ENCODE measurements at places on chromosomes 5 and 9. TPM values are rescaled to one million over a fixed set of nuclear protein-coding genes. Genes with fewer than 3 reads are reported as not detected.

DNA sequence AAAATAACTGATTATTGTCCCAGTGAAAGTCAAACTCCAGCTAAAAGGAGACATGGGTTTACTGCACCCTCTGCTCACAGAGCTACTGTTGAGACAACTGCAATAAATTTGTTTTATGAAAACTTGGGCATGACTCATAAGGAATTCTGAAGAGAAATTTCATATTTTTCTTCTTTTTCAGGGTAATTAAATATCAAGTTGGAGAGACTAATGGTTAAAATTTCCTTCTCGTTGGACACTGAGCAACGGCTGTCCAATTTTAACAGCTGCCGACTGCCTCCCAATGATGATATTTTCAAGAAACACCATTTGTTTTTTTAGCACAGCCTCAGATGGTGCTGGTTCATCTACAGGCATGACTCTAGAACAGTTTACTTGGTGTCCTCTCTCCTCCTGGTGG lies 259.2 kb upstream of the RGMB start:
- no peak for DNase-seq

DNA sequence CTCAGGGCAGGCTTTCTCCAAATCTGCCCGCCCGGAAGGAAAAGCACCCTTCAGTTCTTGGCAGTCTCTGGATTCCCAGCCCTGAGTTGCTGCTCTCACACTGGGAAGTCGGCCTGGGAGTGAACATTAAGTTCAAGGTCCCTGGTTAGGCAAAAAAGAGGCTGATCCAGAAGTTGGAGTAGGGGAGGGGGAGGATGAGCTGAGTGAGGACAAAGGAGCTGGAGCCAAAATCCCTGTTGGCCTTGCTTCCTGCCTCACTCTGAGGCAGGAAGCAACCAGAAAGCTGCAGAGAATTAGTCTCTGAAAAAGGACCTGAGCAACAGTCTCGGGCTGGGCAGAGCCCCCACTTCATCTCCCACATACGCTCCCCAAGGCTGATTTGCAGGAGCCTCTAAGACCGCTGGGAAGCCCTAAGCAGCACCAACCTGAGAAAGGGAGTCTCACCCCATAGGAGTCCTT lies 15.0 kb upstream of the RPS14 start:
- no peak for DNase-seq

GRCh38 chr9:123423311-123423640 lies 67.3 kb downstream of the CRB2 start:
- no peak for DNase-seq

DNA sequence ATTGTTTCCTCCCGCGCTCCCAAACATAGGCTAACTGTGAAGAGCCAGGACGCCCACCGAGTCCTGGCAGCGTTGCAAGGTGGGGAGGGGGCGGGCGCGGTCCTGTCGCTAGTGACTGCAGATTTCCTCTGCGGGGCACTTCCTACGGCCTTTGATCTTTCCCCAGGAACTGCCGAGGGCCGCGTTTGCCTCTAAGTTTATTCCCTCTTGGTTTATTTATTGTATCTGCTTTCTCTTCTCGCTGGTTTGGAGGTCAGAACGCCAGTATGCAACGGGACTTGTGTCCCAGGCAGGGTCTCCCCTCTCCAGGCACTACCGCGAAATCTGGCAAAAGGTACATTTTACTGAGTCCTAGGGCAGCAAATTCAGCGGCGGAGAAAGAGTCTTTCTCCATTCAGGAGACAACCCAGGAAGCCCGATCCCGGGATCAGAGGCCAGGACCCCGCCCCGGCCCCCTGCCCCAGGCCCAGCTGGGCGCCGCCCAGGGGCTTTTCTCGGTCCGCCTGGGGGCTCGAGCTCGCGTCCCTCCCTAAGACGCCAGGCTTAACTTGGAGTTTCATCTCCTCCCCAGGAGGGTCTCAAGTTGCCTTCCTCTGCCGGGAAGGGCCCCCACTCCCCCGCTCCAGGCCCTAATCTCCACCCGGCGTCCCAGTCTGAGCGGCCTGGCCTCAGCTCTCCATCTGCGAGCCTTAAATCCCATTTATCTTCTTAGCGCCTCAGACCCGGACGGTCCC lies 884 bp upstream of the EGFLAM start:
- no peak for DNase-seq

DNA sequence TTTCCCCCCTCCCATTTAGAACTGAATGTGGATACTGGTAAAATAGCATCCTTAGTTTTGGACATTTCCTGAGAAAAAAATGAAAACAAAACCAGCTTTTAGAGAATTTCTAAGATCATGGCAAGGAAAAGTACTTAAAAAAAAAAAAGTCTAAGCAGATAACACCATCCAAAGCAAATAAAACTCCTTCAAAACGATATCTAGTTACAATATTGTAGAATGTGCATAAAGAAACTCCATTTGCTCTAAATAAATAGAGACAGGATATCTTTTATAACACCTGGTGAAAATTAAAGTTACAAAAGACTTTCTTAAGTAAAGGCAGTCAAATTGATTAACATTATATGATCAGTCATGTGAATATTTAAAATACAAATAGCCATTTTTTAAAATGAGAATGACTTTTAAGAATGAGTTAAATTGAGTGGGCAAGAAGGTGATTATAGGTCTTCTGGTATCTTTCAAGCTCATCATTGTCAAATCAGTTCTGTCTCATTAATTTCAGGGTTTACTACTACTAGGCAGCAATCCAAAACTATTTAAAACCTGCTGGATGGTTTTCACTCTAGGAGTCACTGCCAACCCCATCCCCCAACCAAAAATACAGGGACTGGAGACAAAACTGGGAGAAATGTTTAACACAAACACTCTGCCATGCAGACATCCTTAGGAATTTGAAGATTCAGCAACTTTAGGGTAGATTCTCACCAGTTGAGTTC lies 382.6 kb downstream of the ADGRV1 start:
- DNase-seq, result no peak

DNA sequence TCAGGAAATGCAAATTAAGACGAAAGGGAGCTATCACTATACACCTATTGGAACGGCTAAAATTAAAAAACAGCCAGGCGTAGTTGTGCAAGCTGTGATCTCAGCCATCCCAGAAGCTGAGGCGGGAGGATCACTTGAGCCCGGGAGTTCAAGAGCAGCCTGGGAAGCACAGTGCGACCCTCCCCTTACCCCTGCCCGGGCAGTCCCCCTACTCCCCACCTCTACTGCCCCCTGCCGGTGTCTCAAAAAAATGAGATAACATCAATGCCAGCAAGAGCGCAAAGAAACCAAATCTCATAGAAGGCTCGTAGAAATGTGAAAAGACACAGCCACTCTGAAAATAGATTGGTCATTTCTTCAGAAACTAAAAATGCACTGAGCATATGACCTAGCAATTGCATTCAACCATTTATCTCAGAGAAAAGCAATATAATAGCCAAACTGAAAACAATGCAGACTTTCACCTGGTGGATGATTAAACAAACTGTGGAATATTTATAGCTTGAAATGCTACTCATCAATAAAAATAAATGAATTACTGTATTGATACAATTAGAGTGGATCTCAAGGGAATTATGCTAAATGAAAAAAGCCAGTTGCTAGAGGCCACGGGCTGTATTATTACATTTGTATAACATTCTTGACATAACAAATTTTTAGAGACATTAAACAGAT lies 20.6 kb downstream of the OR2V2 start:
- no peak for DNase-seq

FOXD4L5 gene
- not detected for total RNA-seq

SLC6A19 gene
- not detected for total RNA-seq

All from CD8-positive, alpha-beta T cell (primary cell).